ENCODE measurements at places on chromosomes 5 and 9. TPM values are rescaled to one million over a fixed set of nuclear protein-coding genes. Genes with fewer than 3 reads are reported as not detected.

NEUROG1 gene
- not detected for total RNA-seq

AGXT2 gene
- not detected for total RNA-seq

PRLR gene
- 0.15 TPM for total RNA-seq

KIF20A gene
- total RNA-seq, result 41.8 TPM

RNF180 gene
- 0.38 TPM for total RNA-seq

IL5 gene
- total RNA-seq, result not detected

IL13 gene
- total RNA-seq, result not detected

ENDOG gene
- 37.5 TPM for total RNA-seq

HDAC3 gene
- 47.7 TPM for total RNA-seq

PCA3 gene
- not detected for total RNA-seq

SNCB gene
- total RNA-seq, result 0.95 TPM

GAS1 gene
- 0.09 TPM for total RNA-seq

PCDHB12 gene
- total RNA-seq, result not detected

DDX31 gene
- total RNA-seq, result 23.4 TPM

CFAP90 gene
- total RNA-seq, result 0.72 TPM

ISL1 gene
- not detected for total RNA-seq

KIF4B gene
- 0.02 TPM for total RNA-seq

CA9 gene
- 6.0 TPM for total RNA-seq

NFIB gene
- total RNA-seq, result 10.0 TPM

MAN2A1 gene
- total RNA-seq, result 14.5 TPM

FBXO10 gene
- total RNA-seq, result 7.3 TPM

PKD2L2 gene
- total RNA-seq, result not detected

IQGAP2 gene
- total RNA-seq, result 2.0 TPM

PDLIM4 gene
- 0.87 TPM for total RNA-seq

CAMK4 gene
- 0.07 TPM for total RNA-seq

EEIG1 gene
- 51.9 TPM for total RNA-seq

TPD52L3 gene
- total RNA-seq, result not detected

PCAT7 gene
- 0.62 TPM for total RNA-seq

RETREG1 gene
- 2.8 TPM for total RNA-seq

TAF11L5 gene
- not detected for total RNA-seq

SLC34A1 gene
- total RNA-seq, result not detected

CDK7 gene
- total RNA-seq, result 54.3 TPM

SERF1A gene
- total RNA-seq, result 1.5 TPM

FOXD4L4 gene
- total RNA-seq, result 0.13 TPM

GABRA6 gene
- not detected for total RNA-seq

LRRTM2 gene
- not detected for total RNA-seq

Measured in A549 treated with AZD2906 at 1 μM for 4 hours (cell line).